ENCODE measurements at places on chromosomes 5 and 9. TPM values are rescaled to one million over a fixed set of nuclear protein-coding genes. Genes with fewer than 3 reads are reported as not detected.

Gene IL4
- not detected for total RNA-seq

Gene STPG3
- total RNA-seq, result not detected

Gene TAF11L10
- not detected for total RNA-seq

Gene ICE1
- total RNA-seq, result 31.8 TPM

Gene FABP6
- total RNA-seq, result not detected

Gene HTR4
- total RNA-seq, result not detected

Gene CFAP157
- total RNA-seq, result not detected

Gene ENTPD2
- not detected for total RNA-seq

Gene NSMF
- 37.5 TPM for total RNA-seq

Gene C1QTNF3
- 2.4 TPM for total RNA-seq

Gene CNTNAP3
- 11.7 TPM for total RNA-seq

Gene ADAMTS6
- 20.2 TPM for total RNA-seq

Gene SPINK7
- total RNA-seq, result not detected

Gene SLCO4C1
- total RNA-seq, result 0.17 TPM

Gene ANKRD34B
- total RNA-seq, result not detected

Gene HTR1A
- not detected for total RNA-seq

Gene PDGFRB
- total RNA-seq, result 187 TPM

Measured in subcutaneous adipose tissue (tissue), 4 donors.